Gastrocnemius medialis (tissue), 4 donors: ENCODE measurements at places on chromosomes 12 and 14.

DNA sequence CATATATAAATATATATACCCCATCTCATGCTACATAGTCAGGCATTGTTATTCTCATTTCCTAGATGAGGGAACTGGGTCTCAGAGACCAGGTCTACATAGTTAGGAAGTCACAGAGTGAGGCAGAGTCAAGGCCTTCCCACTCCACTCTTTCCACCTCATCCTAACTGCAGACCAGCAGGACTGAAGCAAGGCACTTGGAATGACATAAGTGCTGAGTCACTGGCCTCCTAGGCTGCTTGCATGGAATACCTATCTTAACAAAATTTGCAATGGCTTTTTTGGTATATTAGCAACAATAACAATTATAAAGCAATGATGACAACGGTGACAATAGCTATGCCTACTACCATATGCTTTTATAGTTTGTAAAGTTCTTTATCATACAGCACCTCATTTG is 5.4 kb upstream of the ANO4 start:
- no peak for DNase-seq

GRCh38 chr14:82502043-82502442 is 968.4 kb upstream of the SEL1L start:
- DNase-seq, result no peak

DNA sequence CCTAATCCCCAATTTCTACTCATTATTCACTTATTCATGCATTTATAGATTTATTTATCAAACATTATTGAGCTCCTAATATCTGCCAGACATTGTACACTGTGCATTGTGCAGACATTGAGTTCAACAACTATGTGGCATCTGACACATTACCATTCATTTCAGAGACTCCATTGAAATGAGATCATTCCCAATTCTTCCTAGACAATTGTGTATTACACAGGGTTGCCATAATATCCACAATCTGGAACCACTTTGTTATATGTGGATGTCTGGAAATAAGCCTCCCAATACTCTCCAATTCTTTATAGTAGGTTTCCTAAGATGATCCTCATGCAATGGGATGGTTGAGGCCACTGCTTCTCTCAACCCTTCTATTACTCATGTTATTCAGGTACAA is 165.0 kb downstream of the OTOGL start:
- no peak for DNase-seq

DNA sequence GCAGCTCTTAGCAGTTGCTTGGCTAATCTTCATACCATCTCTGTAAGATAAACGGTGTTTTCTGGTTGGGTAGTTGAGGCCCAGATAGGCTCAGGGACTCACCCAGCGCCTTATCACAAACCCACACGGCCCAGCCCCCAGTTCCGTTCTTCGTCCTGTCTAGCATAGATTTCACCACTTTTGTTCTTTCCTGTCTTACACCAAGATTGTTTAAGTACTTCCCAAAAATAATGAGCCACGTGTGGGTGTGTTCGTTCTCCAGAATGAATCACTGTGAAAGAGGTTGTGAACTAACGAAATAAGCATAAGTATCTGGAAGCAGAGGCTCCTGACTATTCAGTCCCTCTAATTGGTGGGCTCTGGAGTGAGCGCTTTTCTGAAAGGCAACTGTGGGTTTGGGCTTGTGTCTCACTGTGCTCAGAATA is 21.4 kb downstream of the ACVR1B start:
- no peak for DNase-seq
